ENCODE measurements at places on chromosomes 3 and 15.

DNA sequence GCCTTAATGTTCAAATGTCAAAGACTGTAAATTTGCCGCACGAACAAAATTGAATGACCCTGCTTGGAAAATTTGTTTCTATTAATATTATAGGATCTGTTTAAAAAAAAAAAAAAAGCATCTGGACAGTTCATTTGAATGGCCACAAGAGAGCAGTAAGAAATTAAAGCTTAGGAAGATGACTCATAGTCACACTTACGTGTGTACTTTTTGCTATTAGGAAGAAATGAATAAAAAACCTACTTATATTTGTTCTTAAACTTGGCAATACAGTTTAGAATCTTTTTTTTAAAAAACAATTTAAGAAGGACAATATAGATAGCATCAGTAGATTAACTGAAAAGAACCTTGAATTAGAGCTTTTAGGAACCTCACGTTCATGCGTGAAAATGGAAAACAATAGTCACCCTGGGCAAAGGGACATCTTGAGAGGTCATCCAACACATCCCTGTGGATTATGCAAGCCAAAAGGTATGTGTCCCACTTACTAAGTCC is 621.8 kb downstream of the MECOM start:
- DNase-seq, result no peak

GRCh38 chr3:194139071-194139813 is 3.3 kb downstream of the HES1 start:
- DNase-seq, result no peak

DNA sequence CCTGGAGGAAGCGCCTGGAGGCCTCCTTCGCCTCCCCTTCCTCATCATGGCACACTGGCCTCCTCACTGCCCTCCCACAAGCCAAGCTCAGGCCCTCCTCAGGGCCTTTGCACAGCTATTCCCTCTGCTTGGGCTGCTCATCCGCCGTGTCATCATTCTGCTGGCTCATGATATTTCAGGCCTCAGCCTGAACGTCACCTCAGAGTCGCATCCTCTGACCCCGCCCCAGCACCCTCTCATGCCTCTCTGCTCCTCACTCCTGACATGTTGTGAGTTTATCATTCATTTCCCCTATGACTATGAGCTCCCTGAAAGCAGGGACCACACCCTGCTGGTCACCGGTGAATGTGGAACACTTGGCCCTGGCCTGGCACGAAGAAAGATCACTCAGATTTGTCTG is 20.7 kb upstream of the POC1A start:
- DNase-seq, result no peak

- no peak for DNase-seq
Measured at GRCh38 chr15:72173864-72174550, 23.6 kb downstream of the GRAMD2A start.

- DNase-seq, result no peak
Measured at GRCh38 chr15:33467816-33468163, 157.0 kb downstream of the RYR3 start.

GRCh38 chr3:187773233-187774184 is 28.2 kb upstream of the BCL6 start:
- DNase-seq, result no peak

- DNase-seq, result no peak
Measured at GRCh38 chr15:86756688-86757087, 677.0 kb downstream of the AGBL1 start.

DNA sequence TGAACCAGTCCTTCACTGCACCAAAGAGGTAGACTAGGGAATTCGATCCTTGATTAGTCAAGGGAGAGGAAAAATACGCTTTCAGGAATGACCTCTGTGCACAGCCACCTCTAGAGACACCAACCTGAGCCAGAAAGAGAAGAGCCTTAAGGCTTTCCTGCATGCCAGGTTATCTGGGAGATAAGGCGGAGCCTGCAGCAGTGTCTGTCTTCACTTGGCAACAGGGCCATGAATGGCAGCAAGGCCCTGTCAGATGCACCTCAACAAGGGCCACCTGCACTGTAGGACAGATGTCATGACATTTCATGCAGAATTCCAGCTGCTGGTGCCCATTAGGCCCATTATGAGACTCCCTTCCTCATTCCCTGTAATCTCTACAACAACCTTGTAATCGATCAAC is 88.1 kb downstream of the MEX3B start:
- DNase-seq, result no peak

All from activated CD8-positive, alpha-beta memory T cell treated with anti-CD3 and anti-CD28 coated beads, Interleukin-2, amount 50 U/mL, for 4 hours (primary cell).